ENCODE measurements at places on chromosomes 12 and 14. TPM values are rescaled to one million over a fixed set of nuclear protein-coding genes. Genes with fewer than 3 reads are reported as not detected.

- DNase-seq = no peak
Observed at GRCh38 chr12:54196396-54196795, 7.6 kb upstream of the SMUG1 start.

- peak; percentile 66 for DNase-seq
Observed at GRCh38 chr12:31234955-31235867, 90.7 kb downstream of the SINHCAF start.

DNA sequence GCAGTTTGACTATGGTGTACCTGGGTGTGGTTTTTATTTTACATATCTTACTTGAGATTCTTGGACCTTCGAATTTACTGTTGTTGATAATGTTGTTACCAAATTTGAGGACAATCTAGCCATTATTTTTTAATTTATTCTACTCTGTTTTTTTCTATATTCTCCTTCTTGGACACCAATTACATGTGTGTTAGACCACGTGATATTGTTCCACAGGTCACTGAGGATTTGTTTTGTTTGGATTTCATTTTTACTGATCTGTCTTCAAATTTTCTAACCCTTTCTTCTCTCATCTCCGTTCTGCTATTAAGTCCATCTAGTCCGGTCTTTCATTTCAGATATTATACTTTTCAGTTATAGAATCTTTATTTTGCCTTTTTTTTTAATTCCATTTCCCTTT lies 204.9 kb upstream of the BCL2L14 start:
- no peak for DNase-seq

DNA sequence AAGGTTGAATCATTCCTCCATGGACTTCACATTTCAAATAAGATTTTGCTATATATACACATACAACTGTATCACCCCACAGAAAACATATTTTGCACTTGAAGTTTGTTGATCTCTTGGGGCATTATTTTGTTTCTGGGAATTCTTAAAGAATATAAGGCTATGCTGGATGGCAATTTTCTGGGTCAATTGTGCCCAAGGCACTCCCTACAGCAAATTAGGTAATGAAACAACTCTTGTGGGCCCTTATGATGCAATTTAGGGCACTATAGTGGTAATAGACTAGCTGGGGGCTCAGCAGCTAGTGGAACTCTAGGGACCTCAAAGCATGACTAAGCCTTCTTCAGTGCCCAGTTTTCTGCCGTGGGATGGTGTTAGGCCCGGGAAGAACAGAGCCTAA lies 444.4 kb downstream of the NRXN3 start:
- DNase-seq = no peak

The DCN gene
- total RNA-seq = not detected

The ZCRB1 gene
- total RNA-seq = 52.5 TPM

DNA sequence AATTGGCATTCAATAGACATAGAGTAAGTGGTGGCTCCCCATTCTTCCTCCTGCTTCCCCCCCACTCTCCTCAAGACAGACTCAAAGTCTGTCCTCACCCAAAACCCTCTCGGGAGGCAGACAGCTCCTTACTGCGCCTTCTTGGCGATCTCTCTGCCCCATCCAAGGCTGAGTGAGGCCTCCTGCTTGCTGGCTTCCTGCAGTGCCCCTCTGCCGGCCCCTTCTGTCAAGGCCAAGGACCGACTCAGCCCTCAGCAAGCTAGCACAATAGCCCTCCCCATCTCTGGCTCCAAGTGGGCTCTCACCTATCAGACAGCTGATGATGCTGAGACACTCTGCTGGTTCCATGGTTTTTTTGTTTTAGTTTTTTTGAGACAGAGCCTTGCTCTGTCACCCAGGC lies 62.5 kb upstream of the DLK1 start:
- no peak for DNase-seq

The HOXC4 gene
- total RNA-seq = not detected

GRCh38 chr14:47389535-47389934 lies 285.9 kb downstream of the MDGA2 start:
- DNase-seq = peak; percentile 31

All from H1 (cell line).